ENCODE measurements at places on chromosomes 7 and 10. TPM values are rescaled to one million over a fixed set of nuclear protein-coding genes. Genes with fewer than 3 reads are reported as not detected.

Gene PTN
- not detected for total RNA-seq

Gene OR2A5
- total RNA-seq: not detected

Gene JAKMIP3
- total RNA-seq: 1.6 TPM

Gene PLXNA4
- 1.7 TPM for total RNA-seq

Gene FGL2
- not detected for total RNA-seq

Gene OR2AE1
- total RNA-seq: not detected

Gene GPR158
- 0.06 TPM for total RNA-seq

Gene DNAH11
- total RNA-seq: 0.04 TPM

Gene TSPAN15
- 112 TPM for total RNA-seq

Gene SORBS1
- total RNA-seq: 0.69 TPM

Gene CWF19L1
- 25.1 TPM for total RNA-seq

Gene NFE2L3
- total RNA-seq: 11.7 TPM

Gene PTPRE
- total RNA-seq: 4.0 TPM

Gene SPDYE2B
- total RNA-seq: not detected

Gene SYPL1
- total RNA-seq: 68.4 TPM

Gene AGR2
- 176 TPM for total RNA-seq

Gene GCK
- not detected for total RNA-seq

Data from A549 treated with RU486 at 1 μM for 4 hours (cell line).